ENCODE measurements at places on chromosomes 1 and 21.

DNA sequence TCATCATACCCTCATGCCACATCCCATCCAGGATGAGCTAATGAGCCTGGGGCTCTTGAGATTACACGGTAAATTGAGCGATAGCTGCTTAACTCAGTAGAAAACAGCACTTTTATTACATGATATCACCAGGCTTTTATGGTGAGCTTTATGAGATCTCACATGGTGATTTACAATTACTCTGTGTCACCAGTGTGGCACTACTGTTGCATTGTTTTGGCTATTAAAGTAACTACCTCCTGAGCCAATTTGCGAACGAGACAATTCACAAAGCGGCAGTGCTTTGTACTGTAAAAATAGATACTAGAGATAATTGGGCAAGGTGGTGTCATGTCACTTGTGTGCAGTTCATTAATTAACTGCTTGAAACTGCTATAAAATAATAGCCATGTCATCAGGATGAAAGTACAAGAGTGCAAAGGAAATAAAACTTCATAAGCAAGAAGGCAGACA, 767.7 kb upstream of the ADGRL2 start:
- no peak for DNase-seq

DNA sequence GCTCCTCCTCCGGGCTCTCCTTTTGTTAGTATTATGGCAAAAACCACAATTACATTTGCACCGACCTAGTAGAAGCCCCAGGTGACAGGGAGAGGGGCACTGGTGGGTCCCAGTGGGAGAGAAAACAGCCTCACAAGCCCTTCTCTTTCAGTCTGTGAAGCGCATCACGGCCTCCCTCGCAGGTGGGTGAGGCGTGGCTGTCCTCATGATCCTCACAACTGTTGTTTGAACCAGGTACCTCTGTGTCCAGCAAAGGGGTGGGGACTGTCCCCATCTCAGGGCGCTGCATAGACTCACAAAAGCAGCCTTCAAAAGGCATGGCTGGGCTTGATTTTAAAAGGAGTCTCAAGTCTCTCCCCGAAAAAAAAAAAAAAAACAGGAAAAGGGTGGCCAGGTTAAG, 7.9 kb upstream of the C2CD2 start:
- DNase-seq: no peak

DNA sequence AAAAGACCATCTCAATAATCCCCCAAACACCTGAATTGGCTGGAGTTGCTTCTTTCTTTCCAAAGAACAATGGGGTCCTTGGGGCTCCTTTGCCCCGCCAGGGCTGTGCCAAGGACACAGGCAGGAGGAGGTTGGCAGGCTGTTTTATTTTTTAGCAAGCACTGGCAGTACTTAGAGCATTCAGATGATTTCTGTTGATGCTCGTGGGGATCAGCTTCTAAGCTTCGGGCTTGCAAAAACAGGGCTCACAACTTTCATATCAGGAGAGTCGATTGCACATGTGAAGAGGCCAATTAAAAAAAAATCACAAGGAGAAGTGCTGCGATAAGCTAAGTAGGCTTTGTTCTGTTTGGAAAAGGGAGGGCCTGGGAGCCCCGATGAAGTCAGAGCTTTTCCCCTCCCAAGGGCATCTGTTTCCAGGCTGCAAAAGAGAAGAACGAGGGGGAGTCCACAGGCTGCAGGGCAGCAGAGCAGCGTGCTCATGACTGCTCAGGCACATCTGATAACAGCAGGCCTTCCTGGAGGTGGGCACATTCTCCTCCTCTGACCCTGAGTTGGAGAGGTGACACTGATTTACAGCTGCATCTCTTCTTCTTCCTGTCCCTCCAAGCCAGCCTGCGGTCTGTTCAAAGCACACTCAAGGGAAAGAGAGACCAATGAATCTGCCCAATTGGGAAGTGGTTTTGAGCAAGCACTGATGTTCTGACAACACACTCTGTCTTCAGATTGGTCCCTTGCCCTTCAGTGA, 27.3 kb upstream of the BCAR3 start:
- DNase-seq: no peak

DNA sequence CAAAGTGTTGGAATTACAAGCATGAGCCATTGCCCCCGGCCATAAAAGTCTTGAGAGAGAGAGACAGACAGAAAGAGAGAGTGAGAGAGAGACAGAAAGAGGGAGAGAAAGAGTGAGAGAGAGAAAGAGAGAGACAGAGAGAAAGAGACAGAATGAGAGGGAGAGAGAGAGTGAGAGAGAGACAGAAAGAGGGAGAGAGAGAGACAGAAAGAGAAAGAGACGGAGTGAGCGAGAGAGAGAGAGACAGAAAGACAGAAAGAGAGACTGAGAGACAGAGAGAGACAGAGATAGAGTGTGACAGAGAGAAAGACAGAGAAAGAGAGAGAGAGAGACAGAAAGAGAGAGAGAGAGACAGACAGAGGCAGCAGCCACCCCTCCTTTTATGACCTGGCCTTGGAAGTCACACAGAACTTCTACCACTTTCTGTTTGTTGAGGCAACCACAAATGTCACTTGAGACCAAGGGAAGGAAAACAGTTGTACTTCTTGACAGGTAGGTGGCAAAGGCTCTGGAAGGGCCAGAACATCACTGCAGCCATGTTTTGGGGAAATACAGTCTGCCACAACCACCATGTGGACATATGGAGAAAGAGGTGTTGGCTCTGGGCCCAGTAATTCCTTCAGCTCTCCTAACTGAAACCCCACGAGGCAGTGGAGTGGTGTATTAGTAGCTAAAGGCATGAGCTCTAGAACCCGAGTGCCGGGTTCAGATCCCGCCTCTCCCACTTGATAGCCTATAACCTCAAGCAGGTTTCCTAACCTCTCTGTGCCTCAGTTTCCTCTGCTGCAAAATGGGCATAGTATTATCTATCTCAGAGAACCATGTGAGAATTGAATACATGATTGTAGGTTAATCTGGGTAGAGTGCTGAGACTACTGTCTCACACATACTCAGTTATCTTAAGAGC, 50.6 kb downstream of the TNFRSF8 start:
- no peak for DNase-seq

DNA sequence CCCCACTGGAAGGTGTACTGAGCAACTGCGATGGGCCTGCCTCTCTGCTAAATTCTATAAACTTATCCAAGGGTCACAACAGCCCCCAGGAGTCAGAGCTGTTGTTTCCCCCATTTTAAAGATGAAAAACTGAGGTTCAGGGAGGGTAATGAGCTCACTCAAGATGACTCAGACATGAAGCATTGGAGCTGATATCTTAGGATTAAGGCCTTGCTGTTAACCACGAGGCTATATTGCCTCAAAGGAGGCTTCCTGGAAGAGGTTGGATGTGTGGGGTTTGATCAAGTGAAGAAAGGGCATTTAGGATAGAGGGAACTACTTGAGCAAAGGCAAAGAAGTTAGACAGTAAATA, 6.7 kb downstream of the LDLRAP1 start:
- DNase-seq: no peak

DNA sequence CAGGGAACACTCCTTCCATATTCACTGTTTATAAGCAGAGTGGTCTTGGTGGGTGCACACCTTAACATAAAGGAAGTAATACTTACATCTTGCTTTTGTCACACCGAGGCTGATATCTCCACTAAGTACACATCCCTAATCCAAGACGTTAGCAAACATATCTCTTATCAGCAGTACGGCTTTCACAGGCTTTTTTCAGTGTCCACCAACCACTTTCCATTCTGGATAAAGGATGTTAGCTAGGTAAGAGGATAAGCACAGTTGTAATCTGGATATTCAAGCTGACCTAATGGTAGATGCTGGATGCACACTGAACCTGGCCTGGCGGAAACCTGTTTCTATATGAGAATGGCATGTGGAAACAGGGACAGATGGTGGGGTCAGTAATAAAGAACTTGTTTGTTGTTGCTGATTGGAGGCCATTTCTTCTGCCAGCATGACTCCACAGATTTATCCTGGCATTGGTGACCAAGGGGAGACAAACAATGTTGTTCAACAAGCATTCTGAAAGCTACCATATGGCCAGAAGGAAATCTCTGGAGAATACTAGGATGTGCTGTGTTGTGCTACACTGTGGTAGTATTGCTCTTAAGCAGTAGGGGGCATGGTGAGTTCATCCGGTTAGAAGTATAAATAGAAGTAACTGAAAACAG, 416.4 kb downstream of the PTBP2 start:
- peak; percentile 12 for DNase-seq

GRCh38 chr1:238205045-238205662, 314.4 kb upstream of the ZP4 start:
- DNase-seq: no peak

GRCh38 chr1:95451054-95451453, 217.0 kb downstream of the RWDD3 start:
- no peak for DNase-seq

DNA sequence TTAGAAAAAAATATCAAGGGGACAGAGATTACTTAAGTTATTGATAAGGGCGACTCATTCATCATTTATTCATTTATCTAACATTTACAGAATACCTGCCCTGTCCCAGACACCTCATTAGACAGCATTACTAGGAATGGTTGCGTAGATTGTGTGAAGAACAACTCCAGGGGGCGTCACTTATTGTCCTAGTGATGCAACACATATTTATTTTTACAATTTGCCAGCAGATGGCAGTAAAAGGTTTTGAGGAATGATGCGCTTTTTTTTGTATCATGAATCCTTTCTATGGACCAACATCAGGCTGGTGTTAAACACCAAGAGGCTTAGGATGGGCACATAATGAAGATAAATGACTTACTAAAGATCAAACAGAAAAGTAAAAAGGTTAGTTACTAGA, 5.5 kb downstream of the NCAM2 start:
- no peak for DNase-seq

DNA sequence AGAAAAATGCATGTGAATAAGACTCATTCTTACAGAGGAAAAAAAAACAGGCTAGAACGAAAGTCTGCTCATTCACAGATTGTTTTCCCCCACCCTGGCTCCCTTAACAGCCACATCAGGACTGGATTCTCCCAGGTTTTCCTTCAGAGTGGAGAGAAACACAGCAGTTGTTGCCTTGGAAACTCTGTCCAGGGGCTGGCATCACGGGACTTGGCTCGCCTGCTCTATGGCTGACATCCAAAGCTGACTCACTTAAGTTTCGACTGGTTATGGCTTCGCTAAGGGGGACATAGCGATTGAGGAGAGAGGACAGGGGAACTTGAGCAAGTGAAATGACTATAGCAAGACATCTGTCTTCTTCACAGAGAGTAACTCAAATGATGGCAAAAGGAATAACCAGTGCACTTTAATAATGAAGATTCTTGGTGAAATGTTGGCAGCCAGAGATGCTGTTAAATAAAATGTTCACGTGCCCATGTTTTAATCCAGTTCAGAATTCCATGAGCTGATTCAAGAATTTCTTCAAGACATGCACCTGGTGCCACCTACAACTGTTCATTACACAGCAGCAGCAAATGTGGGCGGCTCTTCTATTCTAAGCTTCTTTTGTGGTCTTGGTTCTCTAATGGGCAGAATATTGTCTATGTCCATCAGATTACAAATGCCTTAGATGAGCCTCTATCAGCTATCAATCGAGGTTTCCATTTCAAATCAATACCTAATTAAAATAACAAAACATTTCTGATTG, 21.8 kb downstream of the MIS18A start:
- peak; percentile 81 for DNase-seq

GRCh38 chr1:113467991-113468390, 77.7 kb downstream of the MAGI3 start:
- no peak for DNase-seq

DNA sequence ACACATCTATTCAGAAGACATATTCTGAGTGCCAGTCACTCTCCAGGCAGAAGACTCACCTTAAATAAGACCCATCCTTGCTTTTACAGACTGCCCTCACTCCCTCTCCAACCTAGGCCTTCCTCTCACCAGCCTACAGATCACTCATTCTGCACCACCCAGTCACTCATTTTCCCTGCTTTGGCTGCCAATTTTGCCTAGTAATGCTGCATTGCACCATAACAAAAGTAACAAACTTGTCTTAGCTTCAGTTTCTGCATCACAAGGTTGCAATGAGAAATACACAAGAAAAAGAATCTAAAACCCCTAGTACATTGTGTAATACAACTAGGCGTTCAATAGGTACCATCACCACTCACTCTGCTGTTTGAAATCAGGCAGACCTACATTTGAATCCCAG, 292.4 kb downstream of the PLPP3 start:
- no peak for DNase-seq

- peak; percentile 27 for DNase-seq
Observed at GRCh38 chr1:210882414-210883221, 251.3 kb downstream of the KCNH1 start.

GRCh38 chr21:32207406-32207716, 71.5 kb downstream of the MIS18A start:
- no peak for DNase-seq

- no peak for DNase-seq
Observed at GRCh38 chr1:204295671-204296070, 64.1 kb downstream of the PLEKHA6 start.

DNA sequence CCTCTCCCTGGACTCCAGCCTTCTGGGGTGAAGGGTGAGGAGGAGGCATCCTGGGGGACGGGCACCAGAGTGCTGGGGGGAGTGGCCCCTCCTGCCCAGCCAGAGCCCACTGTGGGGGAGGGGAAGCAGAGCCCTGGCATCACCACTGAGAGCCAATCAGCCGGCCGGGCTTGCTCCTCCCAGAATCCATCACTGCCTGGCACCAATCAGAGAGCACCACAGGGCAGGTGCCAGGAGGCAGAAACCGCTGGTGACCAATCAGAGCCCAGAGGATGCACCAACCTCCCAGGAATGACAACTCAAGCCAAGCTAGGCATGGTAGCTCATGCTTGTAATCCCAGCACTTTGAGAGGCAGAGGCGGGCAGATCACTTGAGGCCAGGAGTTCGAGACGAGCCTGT, 27.9 kb downstream of the CASZ1 start:
- DNase-seq: peak; percentile 20

DNA sequence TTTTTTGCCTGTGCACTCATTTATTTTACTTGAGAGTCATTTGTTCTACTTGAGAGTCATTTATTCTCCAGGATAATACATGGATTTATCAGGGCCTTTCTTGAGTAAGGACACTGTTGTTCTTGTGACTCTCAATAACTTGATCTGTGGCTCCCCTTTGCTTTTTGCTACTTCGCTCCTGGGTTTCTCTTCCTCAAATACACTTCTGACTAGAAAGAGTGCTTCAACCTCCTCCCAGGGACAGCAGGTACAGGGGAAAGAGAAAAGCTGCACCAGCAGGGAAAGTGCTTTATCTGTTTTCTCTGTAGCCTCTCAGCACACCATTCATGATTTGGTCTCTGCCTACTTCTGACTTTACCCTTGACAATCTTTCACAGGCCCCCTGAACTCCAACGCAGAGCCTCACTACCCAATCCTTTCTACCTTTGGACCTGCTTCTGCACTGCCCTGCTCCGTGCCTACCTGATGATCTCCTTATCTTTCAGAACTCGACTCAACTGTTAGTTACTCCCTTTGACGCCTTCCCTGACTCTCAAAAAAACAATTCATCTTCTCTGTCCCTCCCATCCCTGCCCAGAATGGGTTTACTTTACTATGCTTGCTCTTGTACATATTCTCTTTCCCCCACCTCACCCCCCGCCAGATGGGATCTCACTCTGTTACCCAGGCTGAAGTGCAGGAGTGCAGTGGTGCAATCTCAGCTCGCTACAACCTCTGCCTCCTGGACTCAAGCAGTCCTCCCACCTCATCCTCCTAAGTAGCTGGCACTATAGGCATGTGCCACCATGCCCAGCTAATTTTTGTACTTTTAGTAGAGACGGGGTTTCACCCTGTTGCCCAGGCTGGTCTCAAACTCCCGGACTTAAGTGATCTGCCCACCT, 15.6 kb upstream of the PIGM start:
- no peak for DNase-seq

Measured in H54 (cell line).